ENCODE measurements at places on chromosomes 3 and 15.

GRCh38 chr15:100430411-100430810, 88.6 kb upstream of the ADAMTS17 start:
- DNase-seq: no peak

GRCh38 chr3:173044998-173045397, 96.0 kb downstream of the SPATA16 start:
- no peak for DNase-seq

GRCh38 chr3:40137591-40138295, 171.8 kb upstream of the EIF1B start:
- DNase-seq: no peak

- no peak for DNase-seq
These were observed 48.8 kb upstream of the PIK3R4 start for GRCh38 chr3:130795396-130795795.

DNA sequence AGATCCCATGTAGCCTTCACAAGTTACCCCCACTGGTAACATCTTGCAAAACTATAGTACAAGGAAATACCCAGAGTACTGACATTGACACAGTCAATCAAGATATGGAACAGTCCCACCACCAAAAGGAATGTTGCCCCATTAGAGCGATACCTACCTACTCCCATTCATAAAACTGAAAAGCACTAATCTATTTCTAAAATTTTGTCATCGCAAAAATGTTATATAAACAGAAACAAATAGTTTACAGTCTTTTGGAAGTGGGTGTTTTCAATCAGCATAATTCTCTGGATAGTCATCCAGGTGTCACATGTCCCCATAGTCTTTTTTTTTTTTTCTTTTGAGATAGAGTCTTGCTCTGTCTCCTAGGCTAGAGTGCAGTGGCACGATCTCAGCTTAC, 156.9 kb upstream of the AGTR1 start:
- DNase-seq: no peak

- no peak for DNase-seq
These were observed 484 bp downstream of the CNTN4 start for GRCh38 chr3:2099028-2099671.

DNA sequence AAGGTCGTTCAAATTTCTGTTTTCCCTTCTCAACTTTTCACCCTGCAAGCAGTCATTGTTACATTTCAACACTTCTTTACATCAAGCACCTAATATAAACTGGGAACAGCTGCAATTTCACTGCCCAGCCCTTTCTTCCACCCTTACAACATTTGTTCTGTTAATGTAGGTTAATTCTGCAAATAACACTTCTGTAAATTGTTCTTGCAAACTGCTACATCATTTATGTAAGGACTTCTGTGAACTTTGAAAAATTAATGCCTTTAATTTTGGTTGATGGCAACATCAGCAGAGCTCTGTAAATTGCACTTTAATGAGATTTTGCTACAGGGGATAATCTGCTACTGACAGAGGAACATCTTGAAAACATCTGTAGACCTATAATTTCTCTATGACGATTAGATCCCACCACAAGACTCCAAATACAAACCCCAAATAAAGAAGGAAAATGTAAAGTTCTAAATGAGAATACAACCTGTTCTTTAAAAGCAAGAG, 93.5 kb downstream of the ZIC4 start:
- no peak for DNase-seq

DNA sequence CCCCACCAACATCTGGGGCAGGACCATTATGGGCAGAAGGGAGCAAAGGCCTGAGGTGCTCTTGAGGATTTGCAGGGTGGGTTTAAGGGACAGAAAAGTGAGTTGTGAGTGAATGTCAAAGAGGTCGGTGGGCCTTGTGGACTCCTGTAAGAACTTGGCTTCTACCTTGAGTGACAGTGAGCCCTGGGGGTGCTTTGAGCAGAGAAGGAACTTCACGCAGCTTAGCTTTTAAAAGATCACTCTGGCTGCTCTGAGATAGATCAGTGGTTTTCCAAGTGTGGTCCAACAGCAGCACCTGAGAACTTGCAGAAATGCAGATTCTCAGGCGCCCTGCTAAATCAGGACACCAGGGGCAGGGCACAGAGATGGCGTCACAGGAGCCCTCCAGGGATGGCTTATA, 15.3 kb upstream of the ALAS1 start:
- DNase-seq: no peak

DNA sequence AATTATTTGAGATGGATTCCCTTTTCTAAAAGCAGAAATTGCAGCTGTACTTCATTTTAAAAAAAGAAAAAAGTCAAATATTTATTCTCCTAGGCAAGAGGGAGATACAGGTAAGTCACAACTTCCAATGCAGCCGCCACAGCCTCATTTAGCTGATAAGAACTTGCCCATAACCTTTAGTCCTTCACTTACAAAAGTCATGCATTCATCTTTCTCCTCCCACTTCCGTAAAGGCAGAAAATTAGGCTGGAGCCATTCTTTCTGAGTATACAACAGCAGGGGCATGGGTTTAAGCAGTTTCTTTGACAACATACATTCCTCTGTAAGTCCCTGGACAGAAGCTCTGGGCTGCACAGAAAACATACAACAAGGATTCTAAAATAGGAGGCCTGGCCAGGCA, 4.3 kb downstream of the SUCLG2 start:
- DNase-seq: no peak

GRCh38 chr3:71492974-71493771, 90.4 kb downstream of the FOXP1 start:
- DNase-seq: no peak

DNA sequence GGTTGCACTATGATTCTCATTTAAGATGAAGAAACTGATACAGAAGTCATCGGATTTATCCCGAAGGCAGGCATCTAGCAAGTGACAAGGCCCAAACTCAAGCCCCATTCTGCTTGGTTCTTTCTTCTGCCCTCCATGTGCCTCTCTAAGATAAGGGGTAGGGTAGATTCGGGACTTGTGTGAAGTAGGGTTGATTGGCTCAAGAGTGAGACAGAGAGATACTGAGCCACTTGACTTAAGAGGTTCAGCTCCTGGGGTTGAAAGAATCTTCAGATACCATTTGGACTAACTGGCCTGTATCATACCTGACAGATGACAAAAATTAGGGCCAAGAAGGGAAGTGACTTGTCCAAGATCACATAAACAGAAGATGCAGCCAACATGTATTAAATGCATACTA, 891 bp downstream of the RFT1 start:
- DNase-seq: no peak

DNA sequence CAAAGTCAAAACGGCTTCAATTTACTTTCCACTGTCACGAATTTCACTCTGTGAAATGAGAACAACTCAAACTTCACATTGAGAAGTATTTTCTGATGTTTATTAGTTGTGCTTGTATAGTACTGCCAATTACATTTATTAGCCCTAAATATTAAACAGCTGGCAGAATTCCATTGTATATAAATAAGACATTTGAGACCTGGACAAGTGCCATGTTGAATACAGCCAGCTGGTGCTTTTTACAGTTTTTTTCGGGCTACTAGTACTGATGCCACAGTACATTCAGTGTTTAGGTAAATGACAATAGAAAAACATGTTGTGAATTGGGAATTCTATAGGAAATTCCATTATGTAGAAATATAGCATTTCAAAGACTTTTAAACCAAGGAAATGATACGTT, 79.0 kb downstream of the EPHA3 start:
- no peak for DNase-seq

GRCh38 chr3:30435861-30436331, 170.5 kb upstream of the TGFBR2 start:
- no peak for DNase-seq

- no peak for DNase-seq
These were observed 28.9 kb upstream of the ZNF385D start for GRCh38 chr3:21779909-21780308.

DNA sequence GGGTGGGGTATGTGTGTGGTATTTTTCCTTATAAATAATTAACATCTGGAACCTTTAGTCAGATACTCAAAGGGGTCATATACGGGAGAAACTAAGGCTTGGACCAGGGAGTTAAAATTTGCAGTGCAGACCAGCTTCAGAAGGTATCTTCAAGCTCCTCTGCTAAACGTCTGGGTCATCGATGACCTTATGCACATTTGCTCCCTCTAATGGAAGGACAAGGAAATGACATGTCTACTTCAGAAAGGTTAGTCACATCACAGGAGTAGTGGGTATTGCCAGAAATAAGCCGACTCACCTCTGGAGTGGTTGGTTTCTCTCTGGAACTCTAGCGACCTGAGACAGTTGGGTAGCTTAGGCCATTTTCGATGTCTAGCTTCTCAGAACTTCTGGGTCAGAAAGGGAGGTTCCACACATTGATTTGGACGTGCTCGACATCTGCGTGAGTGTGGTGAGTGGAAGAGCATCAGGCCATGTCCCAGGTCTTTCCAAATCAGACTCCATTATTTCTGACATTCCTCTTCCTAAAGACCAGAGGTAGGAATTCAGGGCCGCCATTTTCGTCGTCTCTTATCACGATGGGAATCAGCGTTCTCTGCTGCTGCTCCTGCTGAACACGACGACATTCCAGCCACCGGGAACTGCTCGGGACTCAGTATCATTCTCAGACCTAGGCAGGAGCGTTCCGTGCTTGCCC, 31.8 kb upstream of the RASA2 start:
- peak; percentile 59 for DNase-seq

DNA sequence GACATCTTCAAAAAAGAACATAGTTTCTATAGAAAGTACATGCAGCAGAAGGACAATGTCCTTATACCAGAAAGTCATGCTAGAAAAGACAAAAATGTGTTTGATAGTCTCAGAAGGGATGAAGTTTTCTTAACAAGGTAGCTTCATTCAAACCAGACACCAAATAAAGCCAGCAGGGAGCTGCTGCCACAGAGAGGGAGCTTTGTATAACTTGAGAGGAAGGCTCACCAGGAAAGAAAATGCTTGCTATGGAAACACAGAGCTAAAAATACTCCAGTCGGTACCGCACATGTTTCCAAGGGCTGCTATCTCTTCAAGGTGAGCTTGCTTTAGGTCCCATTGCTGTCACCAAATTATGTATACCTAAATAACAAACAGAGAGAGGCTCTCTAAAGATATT, 1074.8 kb upstream of the ALCAM start:
- no peak for DNase-seq

- no peak for DNase-seq
These were observed 31.4 kb upstream of the PRTG start for GRCh38 chr15:55774113-55774970.

GRCh38 chr3:166171695-166172094, 334.5 kb upstream of the BCHE start:
- no peak for DNase-seq

- peak; percentile 64 for DNase-seq
These were observed 103.5 kb upstream of the SLC7A14 start for GRCh38 chr3:170689296-170689829.

GRCh38 chr3:156655819-156656550, 18.4 kb upstream of the TIPARP start:
- DNase-seq: no peak

- DNase-seq: no peak
These were observed 69.2 kb upstream of the TMC3 start for GRCh38 chr15:81443040-81443820.

DNA sequence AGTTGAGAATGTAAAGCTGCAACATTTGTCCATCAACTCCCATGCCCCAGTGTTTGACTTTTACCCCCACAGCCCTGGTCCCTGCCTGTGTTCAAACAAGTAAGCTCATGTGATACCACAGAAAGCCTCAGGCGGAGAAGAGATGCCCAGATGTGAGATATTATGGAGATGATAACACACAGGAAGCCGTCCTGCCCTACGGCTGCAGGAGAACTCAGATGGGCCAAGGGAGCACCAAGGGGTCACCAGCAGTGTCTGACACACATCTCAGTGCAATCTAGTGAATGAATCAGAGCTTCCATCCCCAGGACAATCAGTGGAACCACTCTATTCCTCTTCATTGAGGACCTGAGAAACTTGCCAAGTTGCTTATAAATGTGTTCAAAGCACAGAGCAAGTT, 14.0 kb upstream of the SPINK8 start:
- DNase-seq: no peak

DNA sequence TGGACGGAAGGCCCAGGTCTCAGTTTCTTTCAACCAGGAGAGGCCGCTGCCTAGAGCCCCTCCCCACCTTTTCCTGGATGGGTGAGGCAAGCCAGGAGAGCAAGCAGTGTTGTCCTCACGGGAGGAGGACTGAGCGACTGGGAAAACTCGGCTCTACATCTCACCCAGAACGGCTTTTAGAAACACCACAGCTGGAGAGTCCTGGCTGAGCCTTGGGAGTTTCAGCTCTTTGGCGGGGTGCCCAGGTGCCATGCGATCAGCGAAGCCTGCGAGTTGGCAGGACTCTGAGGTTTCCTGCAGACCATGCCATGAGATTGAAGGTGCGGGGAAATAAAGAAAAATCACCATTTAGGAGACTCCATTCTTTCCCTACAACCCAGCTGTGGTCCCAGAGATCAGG, 26.0 kb downstream of the PPCDC start:
- DNase-seq: no peak

DNA sequence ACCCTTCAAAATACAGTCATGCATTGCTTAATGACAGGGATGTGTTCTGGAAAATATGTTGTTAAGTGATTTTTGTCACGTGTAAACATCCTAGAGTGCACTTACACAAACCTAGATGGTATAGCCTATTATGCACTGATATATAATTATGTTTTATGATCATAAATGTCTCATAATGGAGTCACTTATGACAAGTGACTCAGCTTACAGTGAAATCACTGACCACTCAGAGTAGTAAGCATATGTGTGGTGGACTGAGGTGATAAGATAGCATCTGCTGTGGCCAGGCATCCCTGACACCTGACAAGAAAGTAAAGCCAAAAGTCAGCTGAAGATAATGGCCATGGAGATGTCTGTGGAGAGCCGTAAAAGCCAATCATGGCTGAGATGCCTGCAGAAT, 5.4 kb downstream of the ACAD11 start:
- no peak for DNase-seq

GRCh38 chr3:61927332-61927731, 366.0 kb downstream of the PTPRG start:
- DNase-seq: no peak

- DNase-seq: no peak
These were observed 117.8 kb downstream of the UBE2E2 start for GRCh38 chr3:23320586-23321570.

GRCh38 chr3:152100491-152101132, 168.1 kb upstream of the MBNL1 start:
- no peak for DNase-seq

- DNase-seq: no peak
These were observed 10.3 kb downstream of the ATG7 start for GRCh38 chr3:11282250-11283138.

DNA sequence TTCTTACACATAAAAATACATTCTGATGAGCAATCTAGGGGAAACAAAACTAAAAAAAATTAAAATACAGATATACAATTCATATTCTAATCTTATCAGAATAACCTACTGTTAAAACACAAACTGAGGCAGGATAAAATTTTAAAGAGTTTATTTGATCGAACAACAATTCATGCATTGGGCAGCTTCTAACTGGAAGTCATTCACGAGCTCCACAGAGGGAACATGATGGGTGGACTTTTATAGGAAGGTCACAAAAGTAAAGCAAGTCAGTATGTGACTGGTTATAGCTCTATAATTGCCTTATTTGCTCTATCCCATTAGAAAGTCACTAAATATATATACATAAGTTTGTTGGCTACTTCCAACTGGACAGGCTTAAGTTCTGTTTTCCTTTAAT, 1057.5 kb upstream of the CFAP20DC start:
- no peak for DNase-seq
